Activated CD4-positive, alpha-beta T cell treated with anti-CD3 and anti-CD28 coated beads, Interleukin-2, Interleukin-6, amounts not matched to agents 100 ng/mL and 50 ng/mL, durations not matched to agents 16 hours and 8 hours (primary cell): ENCODE measurements at places on chromosomes 12 and 14.

DNA sequence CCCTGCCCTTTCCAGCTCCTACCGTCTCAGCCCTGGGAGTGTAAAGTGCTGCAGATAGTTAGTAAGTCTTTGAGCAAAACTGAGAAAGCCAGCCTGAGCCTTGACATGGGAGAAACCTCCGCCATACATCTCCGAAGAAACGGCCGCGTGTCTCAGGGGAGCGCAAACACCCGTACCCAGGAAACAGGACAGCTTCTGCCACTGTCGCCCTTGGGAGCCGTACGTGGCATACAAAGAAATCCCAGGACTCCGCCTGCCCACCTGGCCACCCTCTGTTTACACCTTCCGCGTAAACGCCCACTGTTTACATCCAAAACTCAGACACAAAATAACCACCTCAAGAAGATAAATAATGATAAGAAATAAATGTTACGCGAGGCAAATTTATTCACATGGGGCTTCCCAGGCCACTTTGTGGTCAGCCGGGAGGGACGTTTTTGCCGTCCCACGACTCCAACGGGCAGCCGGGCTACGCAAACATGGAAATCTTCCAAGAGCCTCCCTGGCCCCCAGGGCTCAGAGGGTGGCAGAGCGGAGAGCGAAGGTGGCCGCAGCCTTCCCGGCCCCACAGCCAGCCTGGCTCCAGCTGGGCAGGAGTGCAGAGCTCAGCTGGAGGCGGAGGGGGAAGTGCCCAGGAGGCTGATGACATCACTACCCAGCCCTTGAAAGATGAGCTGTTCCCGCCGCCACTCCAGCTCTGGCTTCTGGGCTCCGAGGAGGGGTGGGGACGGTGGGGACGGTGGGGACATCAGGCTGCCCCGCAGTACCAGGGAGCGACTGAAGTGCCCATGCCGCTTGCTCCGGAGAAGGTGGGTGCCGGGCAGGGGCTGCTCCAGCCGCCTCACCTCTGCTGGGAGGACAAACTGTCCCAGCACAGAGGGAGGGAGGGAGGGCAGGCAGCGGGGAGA is at the start of gene BDKRB2:
Gene BDKRB2, plus strand, starts transcription at position 689 of the 908 bp plus-strand sequence. CDS start 32,269 bp downstream, outside the sequence.
- peak; percentile 11 for DNase-seq

DNA sequence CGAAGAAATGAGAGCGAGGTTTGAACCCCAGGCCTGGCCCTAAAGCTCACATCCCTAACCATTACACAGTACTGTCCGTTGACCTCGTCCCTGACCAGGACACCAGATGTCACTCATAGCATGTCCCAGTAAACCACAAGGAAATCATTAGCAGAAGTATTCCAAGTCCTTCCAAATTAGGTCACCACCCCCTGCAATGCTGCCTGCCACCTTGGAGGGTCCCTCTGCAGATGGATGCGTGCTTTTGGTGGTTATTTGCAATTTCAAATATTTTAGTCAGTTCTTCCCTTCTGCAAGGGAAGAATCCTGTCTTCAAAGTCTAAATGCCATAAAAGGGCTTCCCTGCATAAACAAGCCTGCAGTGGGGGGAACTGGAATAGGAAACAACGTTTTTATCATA is 71.3 kb downstream of the CLMN start:
- no peak for DNase-seq

DNA sequence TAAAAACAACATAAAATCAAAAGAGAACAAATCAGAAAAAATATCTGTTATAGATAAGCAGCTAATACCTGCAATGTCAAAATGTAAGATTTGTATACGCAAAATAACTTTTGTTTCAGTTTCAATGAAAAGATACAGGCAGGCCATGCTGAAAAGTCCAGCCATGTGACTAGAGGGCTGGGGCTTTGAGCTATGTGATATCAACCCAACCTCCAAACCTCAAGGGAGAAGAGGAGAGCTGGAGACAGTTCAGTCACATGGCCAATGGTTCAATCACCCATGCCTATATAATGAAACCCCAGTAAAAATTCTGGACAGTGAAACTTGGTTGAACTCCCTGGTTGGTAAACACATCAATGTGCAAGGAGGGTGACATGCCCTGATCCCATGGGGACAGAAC is 5.3 kb downstream of the COX16 start:
- no peak for DNase-seq

DNA sequence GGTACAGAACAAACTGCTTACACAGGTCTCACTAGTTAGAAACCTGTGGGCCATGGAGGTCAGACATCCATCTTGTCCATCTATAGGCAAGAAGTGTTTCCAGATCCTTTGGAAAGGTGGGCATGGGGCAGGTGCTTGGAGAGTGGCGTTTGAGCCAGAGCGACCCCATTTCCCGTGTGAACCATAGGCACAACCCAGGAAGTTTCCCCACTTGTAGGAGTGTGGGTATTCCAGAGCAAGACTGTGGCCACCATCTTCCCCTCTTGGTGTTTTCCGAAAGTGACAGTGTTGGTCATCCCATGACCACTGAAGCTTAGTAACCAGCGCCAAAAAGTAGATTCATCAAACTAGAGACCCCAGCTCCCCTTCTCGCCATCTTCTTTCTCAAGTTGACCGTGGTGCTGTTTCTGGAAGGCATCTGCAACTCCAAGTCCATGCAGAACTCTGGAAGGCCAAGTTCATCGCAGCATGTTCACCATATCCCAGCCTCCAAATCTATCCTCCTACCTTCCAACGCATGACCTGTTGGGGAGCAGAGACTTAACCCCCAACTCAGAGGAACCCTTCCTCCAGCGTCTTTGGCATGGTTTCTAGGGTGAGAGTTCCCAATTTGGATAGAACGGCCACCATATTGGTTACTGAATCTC is 19.7 kb downstream of the PHETA1 start:
- DNase-seq, result no peak

DNA sequence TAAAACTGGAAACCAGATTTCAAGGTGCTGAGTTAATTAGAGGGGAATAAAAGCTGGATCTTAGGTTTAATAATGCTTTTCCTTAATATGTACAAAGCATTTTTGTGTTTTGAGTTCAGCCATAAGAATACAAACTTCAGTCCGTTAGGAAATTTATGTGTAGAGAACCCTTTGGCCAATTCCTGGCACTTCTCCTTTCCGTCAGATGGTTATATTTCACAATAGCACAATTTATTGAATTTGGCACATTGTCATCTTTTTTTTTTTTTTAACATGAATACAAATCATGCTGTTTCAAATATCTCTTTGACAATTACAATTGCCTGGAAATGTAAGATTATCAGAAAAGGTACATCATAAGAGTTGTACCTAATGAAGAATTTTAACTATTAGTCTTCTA is 56.2 kb upstream of the DDHD1 start:
- no peak for DNase-seq

GRCh38 chr14:103735022-103735421 is 19.4 kb downstream of the ZFYVE21 start:
- DNase-seq, result no peak

- no peak for DNase-seq
Measured at GRCh38 chr12:51086933-51087332, 3.5 kb upstream of the CSRNP2 start.

GRCh38 chr12:62282057-62282774 is 22.0 kb downstream of the USP15 start:
- DNase-seq, result no peak

DNA sequence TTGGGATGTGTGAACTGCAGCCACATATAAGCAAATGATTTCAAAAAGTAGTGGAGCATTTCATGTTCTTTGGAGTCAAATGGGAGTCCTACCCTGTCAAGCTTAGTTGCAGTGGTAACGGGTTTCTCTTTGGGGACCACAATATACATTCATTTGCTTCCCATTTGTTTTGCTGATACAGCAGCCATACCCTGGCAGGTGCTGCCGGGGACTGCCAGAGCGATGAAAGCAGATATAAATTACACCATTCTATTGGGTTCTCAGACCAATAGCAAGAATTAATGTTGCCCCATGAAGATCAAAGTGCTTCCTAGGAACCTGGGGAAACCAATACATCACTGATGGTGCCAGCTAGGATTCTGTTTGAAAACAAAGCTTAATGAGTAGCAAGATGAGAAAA is 1621.5 kb upstream of the FLRT2 start:
- DNase-seq, result no peak

DNA sequence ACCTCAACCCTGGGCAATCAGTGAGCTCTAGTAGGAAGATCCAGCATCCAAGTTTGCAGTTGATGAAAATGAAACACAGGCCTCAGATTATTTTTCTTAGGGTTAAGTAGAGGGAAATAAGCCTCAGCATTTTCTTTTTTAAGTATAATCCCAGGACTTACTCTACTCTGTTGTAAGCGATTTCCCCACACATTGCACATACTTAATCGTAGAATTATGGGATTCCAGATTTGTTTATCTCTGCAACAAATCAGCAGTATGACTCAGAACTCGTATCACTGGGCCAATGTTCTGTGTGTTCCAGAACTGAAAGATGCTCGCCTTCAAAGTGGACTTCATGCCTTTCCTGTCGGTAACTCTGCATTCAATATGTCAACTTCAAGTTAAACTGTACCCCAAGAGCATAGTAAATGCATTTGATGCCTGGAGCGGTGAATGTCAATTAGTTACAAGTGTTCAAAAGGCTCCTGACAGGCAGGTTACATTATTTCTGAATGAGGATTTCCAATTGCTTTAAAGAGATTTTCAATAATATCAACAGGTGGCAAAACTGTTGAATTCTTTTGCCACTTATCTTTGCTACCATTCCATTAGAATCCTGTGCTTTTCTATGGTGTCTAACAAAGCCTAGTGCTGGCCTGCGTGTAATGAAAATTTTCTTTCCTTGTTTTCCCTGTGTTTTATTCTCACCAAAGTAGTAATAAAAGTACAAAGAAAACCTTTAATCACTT is 323.8 kb upstream of the SYT1 start:
- no peak for DNase-seq

GRCh38 chr12:99334285-99335056 is 313.1 kb upstream of the GARIN6 start:
- no peak for DNase-seq
